AG04450 (cell line): ENCODE measurements at places on chromosomes 12 and 14.

- DNase-seq: no peak
Measured at GRCh38 chr12:48542300-48542928, 17.0 kb downstream of the OR8S1 start.

DNA sequence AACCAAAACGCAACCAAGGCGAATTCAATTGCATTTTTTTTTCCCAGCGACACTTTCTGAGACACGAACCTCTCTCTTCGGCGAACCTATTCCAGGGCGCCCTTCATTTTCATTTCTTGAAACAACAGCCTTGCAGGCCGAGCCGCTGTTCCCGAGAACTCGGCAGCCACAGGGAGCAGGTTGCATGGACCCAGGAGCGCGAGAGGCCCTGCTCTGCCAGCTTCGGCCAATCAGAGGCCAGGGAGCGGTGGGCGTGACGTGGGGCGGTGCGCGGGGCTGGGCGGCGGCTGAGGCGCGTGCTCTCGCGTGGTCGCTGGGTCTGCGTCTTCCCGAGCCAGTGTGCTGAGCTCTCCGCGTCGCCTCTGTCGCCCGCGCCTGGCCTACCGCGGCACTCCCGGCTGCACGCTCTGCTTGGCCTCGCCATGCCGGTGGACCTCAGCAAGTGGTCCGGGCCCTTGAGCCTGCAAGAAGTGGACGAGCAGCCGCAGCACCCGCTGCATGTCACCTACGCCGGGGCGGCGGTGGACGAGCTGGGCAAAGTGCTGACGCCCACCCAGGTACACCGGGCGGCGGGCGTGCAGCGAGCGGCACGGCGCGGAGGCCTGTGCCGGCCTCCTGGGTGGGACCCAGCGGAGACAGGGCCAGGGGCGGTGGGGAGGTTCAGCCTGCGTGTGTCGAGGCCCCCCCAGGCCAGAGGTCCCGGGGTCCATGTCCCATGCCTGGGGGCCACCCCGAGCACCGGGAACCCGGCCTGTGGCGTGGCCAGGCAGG, at the start of gene PEBP1:
TSS of gene PEBP1 (plus strand) at position 337 of the 771 bp plus-strand sequence. CDS start at position 423, 86 bp downstream.
- peak; percentile 38 for DNase-seq

- peak; percentile 97 for DNase-seq
Measured at GRCh38 chr12:45727301-45727979, 2.1 kb upstream of the ARID2 start.

GRCh38 chr14:52086711-52087110, 17.9 kb upstream of the NID2 start:
- DNase-seq: no peak

DNA sequence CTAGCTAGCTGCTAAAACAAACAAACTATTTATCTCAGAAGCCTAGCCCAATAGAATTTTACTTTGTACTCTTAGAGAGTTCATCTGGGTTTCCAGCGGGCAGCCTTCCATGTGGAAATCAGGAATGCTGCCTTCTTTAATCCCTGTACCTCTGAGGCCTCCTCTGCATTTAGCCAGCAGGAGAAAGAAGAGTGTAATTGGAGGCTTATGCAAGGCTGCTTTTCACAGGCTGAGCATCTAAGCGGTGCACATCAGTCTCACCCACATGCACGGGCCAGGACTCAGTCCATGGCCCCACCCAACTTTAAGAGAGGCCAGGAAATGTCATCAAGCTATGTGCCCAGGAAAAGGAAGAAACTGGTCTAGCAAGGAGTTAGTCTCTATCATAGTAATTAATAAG, 14.0 kb upstream of the PTGDR start:
- DNase-seq: no peak

- no peak for DNase-seq
Measured at GRCh38 chr14:33026850-33027430, 88.3 kb downstream of the NPAS3 start.

DNA sequence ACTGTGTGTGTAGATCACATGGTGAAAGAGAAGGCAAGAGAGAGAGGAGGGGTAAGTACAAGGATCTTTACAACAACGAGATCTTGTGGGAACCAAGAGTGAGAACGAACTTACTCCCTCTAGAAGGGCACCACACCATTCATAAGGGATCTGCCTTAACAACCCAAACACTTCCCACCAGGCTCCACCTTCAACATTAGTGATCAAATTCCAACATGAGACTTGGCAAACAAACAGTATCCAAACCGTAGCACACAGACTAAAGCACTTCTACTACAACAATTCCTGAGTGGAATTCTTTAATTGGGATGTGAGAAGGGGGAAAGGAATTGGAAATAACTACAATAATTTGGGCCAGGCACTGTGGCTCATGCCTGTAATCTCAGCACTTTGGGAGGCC, 35.0 kb upstream of the ESR2 start:
- DNase-seq: no peak

- no peak for DNase-seq
Measured at GRCh38 chr14:32336702-32337101, 7.6 kb downstream of the AKAP6 start.

- no peak for DNase-seq
Measured at GRCh38 chr12:69096669-69097335, 142.6 kb upstream of the CPSF6 start.

DNA sequence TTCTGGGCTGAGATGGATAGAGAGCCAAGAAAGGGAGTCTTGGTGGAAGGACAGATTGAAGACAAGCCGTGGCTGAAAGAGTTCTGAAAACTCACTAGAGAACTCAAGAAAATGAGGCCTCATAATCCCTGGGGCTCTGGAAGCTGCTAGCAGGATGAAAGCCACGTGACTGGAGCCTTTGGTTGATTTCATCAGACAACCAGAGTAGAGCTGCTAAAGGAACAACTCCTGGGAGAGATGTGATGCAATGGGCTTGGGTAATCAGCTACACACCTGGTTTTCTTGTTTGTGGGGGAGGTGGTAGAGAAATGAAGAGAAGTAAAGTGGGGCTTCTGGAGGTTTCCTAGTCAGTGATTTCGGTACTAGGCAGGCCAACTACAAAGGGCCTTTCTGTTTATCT, 13.4 kb downstream of the CSRNP2 start:
- DNase-seq: no peak

DNA sequence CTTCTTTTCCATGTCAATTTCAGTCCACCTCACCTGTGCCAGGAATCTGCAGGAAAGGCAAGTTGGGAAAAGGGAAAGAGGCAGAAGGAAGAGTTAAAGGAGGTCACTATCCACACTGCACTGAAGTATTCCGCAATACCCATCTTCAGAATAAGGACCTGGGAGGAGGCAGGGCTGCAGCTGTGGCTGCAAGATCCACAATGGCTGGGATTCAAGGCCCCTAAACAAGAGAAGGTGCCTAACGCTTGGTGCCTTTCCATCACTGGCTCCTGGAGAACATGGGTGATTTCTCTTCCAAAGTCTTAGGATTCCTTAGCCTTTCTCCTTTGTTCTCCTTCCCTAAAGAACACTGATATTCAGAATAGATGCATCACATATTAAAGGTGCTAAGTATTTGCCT, 204.0 kb downstream of the GRIN2B start:
- no peak for DNase-seq

DNA sequence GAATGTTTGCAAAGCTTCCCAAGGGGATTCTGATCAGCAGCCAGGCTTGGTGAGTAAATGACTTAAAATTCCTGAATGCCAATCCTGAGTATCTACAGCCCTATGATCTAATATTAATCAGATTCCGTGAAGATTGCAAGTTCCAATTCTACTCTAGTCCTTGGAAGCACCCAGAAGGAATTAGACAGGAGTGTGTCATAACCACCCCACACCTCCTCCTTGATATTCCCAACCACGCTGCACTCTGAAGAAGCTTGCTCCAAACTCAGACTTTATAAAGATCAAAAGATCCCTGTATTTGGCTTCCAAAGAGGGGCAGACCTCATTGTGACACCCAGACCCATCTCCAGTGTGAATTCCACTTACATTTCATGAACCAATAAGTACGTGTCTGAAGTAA, 306.0 kb downstream of the BCL11B start:
- DNase-seq: no peak

DNA sequence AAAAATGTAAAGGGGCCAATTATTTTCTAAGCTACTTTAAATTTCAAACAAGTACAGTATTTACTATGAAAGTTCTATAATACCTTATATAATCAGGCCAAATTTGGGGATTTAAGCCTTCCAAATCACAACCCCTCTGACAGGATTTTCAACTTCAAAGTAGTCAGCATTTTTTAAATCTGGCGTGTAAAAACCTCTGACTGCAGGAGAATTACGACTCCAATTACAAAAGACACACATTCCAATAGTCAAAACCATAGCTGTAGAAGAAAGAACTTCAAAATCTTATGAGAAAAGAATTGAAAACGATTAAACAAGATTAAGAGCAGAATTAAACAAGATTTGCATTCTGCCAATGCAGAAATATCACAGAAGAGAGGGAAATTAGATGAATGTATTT, 12.7 kb downstream of the OSBPL8 start:
- no peak for DNase-seq

DNA sequence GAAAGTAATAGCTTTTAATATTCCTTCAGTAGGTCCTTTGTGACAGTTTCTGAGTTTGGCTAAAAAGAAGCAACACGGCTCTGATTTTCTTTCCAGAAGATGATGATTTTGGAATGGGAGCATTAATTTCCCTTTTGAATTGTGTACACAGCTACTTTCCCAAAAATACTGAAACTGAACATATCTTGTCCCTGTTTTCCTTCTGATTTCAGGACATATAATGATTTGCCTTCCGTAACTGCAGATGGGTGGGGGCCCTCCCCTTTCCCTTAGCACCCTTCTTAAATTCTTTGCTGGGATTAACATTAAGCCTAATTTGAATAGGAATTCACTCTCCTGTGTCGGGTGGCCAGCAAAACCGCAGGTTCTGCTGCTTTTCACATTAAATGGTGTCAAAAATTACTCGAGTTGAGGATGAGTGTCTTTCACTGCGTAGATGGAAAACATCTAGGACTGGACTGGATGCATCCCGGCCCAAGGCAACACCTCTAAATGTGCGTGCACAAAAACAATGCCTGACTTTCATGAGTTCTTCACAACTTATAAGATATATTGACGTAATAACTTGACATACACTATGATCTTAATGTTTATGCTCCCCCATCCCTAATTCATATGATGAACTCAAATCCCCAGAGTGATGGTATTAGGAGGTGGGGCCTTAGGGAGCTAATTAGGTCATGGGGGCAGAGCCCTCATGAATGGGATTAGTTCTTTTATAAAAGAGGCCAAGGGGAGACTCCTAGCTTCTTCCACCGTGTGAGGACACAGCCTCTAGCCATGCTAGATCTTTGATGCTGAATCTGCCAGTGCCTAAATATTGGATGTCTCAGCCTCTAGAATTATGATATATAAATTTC, 158.1 kb downstream of the AEBP2 start:
- DNase-seq: no peak

DNA sequence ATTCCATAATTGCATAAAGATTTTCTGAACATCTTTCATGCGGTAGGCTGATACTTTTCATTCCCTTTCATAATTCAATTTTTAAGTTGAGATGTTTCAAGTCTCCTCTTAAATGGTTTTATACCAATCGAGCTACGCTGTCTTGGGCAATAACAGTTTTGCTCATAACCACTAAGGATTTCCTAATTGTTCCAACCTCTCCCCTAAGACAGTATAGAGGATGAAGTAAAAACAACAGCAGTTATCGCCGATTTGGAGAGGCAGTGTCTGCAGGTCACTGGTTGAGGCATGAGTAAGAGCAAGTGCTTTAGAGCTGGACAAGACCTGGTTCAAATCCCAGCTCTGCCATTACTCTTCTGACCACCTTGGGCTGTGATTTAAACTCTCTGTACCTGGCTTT, 6.9 kb upstream of the MED13L start:
- no peak for DNase-seq

GRCh38 chr12:46678426-46678825, 147.4 kb downstream of the SLC38A4 start:
- no peak for DNase-seq

DNA sequence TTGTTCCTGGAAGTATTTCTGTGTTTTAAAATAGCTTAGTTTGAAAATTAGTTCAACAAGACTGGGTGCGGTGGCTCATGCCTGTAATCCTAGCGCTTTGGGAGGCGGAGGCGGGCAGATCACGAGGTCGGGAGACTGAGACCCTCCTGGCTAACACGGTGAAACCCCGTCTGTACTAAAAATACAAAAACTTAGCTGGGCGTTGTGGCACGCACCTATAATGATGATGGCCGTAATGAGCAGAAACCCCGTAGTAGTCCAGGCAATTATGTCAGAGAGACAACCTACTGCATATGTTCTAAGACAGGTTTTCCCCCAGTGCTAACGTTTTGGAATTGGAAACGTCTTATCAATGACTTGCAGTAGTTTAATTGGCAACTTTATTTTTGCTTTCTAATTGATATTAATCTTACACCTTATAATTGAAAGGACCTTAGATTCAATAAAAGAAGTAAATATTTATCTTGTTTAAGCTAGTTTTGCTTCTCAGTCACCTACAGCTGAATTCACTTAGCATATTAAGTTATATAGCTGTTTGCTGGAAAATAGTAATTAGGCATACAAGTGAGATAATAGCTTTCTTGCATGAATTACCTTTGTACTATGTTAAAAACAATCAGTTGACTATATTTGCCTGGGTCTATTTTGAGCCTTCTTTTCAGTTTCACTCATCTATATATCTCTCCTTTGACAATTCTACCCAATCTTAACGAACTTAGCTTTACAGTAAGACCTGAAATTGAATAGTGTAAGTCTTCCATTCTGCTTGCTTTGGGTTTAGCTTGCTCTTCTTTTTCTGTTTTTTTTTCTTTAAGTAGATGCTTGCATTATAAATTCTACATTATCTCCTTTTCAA, 15.6 kb downstream of the CLECL1 start:
- no peak for DNase-seq

DNA sequence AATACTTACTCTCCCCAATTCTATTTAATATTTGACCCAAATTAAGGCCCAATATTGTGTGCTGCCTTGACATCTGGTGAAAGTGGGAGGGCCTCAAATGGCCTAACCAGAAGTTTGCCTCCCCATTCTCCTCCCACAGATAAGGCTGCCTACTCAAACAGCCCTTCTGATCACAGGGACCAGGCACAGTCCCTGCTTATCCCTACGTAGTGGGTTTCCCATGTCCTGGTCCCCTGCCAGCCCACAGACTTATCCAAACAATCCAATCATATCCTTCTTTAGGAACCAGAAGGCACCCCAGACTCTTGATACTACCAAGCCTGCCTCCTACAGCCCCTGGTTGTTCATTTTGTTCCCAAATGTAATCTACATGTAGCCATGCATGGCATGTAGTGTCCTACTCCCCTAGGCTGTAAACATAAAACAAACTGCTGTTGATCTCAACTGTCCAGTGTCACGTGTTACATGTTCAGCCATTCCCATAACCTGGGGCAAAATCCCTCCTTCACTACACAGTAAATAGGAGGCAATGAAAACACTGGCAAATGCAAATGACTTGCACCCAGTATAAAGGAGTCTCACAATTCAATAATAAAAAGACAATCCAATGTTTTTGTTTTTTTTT, 49.3 kb downstream of the EEA1 start:
- no peak for DNase-seq

GRCh38 chr12:97404093-97404492, 58.5 kb upstream of the RMST start:
- DNase-seq: no peak
